Tibial nerve (tissue), 4 donors: ENCODE measurements at places on chromosomes 3 and 15. TPM values are rescaled to one million over a fixed set of nuclear protein-coding genes. Genes with fewer than 3 reads are reported as not detected.

DNA sequence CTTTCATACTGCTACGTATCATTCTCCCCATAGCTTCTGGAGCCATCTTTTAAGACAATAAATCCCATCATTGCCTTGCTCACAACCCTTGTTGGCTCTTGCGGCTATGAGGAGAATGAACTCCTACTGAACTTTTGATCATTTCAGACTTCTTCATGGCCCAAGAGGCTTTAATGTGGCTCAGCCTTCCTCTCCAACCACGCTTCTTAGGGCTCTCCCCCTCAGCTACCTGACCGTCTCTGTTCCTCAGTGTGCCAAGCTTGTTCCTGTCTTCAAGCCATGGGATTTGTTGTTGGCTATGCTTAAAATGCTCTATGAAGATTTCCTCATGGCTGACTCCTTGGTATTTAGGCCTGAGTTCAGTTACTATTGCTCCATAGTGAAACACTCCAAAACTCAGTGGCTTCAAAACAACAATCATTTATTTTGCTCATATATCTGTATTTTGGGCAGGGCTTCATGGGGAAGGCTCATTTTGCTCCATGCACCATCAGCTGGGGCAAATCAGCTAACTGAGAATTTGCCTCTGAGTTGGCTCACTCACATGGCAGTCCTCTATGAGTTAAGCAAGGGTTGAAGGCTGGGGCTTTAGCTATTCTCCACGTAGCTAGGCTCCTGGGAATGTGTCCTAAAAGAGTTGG lies 47.5 kb downstream of the FOXL2 start:
- no peak for DNase-seq
- no peaks in the 10 kb centered on the region for H3K27me3 ChIP-seq
- no peak overlapping the region for H3K27ac ChIP-seq

GRCh38 chr3:173109143-173109542 lies 31.9 kb downstream of the SPATA16 start:
- H3K27me3 ChIP-seq = no peaks in the 10 kb centered on the region
- H3K4me1 ChIP-seq = no peaks in the 10 kb centered on the region
- no peak overlapping the region for H3K4me3 ChIP-seq
- H3K36me3 ChIP-seq = no peaks in the 10 kb centered on the region

- peaks cover 20% of the 10 kb centered on the region for H3K4me1 ChIP-seq
- no peaks in the 10 kb centered on the region for H3K27me3 ChIP-seq
- DNase-seq = no peak
- H3K27ac ChIP-seq = no peak overlapping the region
Observed at GRCh38 chr3:111725706-111726105, 130.6 kb upstream of the ZBED2 start.

CEMIP gene
- 1.2 TPM for total RNA-seq

GRCh38 chr3:182999767-183000166 lies 19.4 kb upstream of the DCUN1D1 start:
- no peak for DNase-seq
- no peaks in the 10 kb centered on the region for H3K27me3 ChIP-seq
- no peaks in the 10 kb centered on the region for H3K4me1 ChIP-seq
- no peak overlapping the region for H3K4me3 ChIP-seq

NTRK3 gene
- 85.0 TPM for total RNA-seq

- no peaks in the 10 kb centered on the region for H3K36me3 ChIP-seq
- no peak for DNase-seq
- H3K4me3 ChIP-seq = no peak overlapping the region
- H3K27me3 ChIP-seq = no peaks in the 10 kb centered on the region
- no peak overlapping the region for H3K27ac ChIP-seq
Observed at GRCh38 chr3:10637342-10637741, 132.0 kb upstream of the ATP2B2 start.

DNA sequence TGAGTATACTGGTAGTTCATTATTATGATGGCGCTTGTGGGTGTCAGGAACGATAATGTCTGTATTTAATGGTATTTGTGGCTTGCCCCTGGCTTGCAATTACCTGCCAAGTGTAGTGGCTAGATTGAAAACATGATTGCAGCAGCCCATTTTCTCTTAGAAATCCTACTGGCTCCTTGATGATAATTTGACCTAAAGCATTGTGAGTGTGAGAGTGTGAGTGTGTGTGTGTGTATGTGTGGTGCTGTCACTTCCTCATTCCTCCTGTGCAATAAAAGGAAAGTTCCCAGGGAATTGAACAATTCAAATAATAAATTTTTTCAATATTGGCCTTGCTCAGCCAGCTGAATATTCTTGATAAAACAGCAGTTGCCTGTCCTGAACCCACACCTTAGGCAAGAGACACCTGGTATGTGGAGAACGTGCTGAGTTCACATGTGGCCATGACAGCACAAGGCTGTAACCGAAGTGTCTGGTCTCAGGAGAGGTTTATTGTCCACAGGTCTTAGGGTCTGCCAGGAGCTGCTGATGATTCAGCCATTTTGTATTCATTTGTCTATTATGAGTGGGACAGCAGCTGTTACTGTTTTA lies 193.3 kb downstream of the CD47 start:
- H3K4me1 ChIP-seq = no peaks in the 10 kb centered on the region
- no peak overlapping the region for H3K4me3 ChIP-seq
- no peaks in the 10 kb centered on the region for H3K27me3 ChIP-seq
- no peak for DNase-seq
- no peaks in the 10 kb centered on the region for H3K36me3 ChIP-seq
- H3K27ac ChIP-seq = no peak overlapping the region
